ENCODE measurements at places on chromosomes 7 and 10. TPM values are rescaled to one million over a fixed set of nuclear protein-coding genes. Genes with fewer than 3 reads are reported as not detected.

DNA sequence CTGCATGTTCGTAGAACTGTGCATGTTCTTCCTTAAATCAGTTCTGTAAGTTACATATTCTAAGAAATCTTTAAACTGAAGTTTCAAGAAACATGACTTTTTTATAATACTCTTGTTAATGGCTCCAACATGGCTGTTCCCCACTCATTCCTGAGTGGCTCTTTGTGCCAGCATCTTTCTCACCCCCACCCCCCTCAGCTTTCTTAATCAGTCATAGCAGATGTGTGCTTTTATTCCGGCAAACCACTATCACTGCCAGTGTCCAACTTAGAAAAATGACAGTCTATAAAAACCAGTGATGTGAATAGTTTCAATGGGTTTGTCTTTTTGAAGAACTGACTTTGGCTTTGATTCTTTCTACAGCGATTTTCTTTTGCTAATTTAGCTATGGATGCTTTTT lies 37.6 kb downstream of the PITRM1 start:
- H3K36me3 ChIP-seq: peaks cover 10% of the 10 kb centered on the region

Gene CDK6
- 26.2 TPM for total RNA-seq

- no peaks in the 10 kb centered on the region for H3K36me3 ChIP-seq
- H3K4me3 ChIP-seq: no peak overlapping the region
- H3K4me1 ChIP-seq: no peaks in the 10 kb centered on the region
- DNase-seq: no peak
- H3K27me3 ChIP-seq: no peaks in the 10 kb centered on the region
- H3K27ac ChIP-seq: no peak overlapping the region
These were observed 173.0 kb downstream of the SKAP2 start for GRCh38 chr7:26691406-26691805.

Gene UNCX
- total RNA-seq: not detected

Gene NPFFR1
- 0.44 TPM for total RNA-seq

GRCh38 chr10:98041352-98042043 lies 11.1 kb upstream of the CRTAC1 start:
- H3K36me3 ChIP-seq: no peaks in the 10 kb centered on the region
- H3K4me3 ChIP-seq: no peak overlapping the region
- no peak for DNase-seq
- H3K27me3 ChIP-seq: no peaks in the 10 kb centered on the region
- no peaks in the 10 kb centered on the region for H3K4me1 ChIP-seq

GRCh38 chr10:6027929-6028328 lies 34.2 kb downstream of the IL2RA start:
- no peak overlapping the region for H3K4me3 ChIP-seq
- H3K27ac ChIP-seq: no peak overlapping the region
- no peak for DNase-seq
- no peaks in the 10 kb centered on the region for H3K4me1 ChIP-seq
- no peaks in the 10 kb centered on the region for H3K27me3 ChIP-seq

- peak within 1 kb of the TSS; percentile 83 for H3K4me3 ChIP-seq
- peak within 1 kb of the TSS; percentile 86 for H3K27ac ChIP-seq
- no peaks in the 10 kb centered on the region for H3K27me3 ChIP-seq
- DNase-seq: peak; percentile 65
These were observed at the start of gene ORAI2 for GRCh38 chr7:102433219-102434038. Gene ORAI2, plus strand, starts transcription at chr7:102433575. Its CDS starts 5,382 bp downstream, at chr7:102438957.

GRCh38 chr7:40641701-40642100 lies 506.9 kb downstream of the SUGCT start:
- no peak overlapping the region for H3K4me3 ChIP-seq
- H3K27ac ChIP-seq: no peak overlapping the region
- no peak for DNase-seq
- no peaks in the 10 kb centered on the region for H3K27me3 ChIP-seq
- H3K36me3 ChIP-seq: no peaks in the 10 kb centered on the region
- H3K4me1 ChIP-seq: no peaks in the 10 kb centered on the region

- no peaks in the 10 kb centered on the region for H3K4me1 ChIP-seq
- DNase-seq: no peak
- no peak overlapping the region for H3K4me3 ChIP-seq
- no peaks in the 10 kb centered on the region for H3K36me3 ChIP-seq
- no peak overlapping the region for H3K27ac ChIP-seq
These were observed 16.3 kb upstream of the DKK1 start for GRCh38 chr10:52297747-52298146.

DNA sequence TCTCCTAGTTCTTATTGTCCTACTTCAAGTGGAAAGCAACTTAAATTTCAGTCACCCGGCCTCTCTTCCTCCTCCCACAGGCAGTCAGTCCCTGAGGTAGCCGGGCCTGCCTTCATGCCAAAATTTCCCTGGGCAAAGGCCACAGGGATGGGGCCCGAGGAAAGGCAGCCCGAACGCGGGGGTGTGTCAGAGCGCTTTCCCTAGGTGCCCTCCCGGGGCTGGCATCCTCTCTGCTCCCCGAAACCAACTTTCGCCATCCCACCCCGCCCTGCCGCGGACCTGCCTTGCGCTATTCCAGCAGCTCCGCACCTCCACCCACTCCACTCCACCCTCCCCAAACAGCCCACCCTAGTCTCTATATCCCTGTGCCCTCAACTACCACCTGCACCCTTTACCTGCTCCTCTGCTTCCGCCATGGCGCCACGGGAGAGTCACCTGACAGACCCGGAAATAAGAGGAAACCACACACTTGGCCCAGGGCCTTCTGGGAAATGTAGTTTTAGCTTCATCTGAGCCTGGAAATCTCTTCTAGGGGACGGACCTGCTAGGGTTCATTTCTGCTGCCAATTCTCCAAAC lies at the start of gene VPS41:
Gene VPS41, minus strand, starts transcription at position 433 of the 577 bp plus-strand sequence. Its CDS starts 17 bp downstream, at position 416.
- peak; percentile 73 for DNase-seq
- peak within 1 kb of the TSS; percentile 85 for H3K4me3 ChIP-seq
- no peaks in the 10 kb centered on the region for H3K4me1 ChIP-seq
- H3K27ac ChIP-seq: peak within 1 kb of the TSS; percentile 57
- H3K27me3 ChIP-seq: no peaks in the 10 kb centered on the region
- H3K36me3 ChIP-seq: no peaks in the 10 kb centered on the region
